ENCODE measurements at places on chromosomes 6 and 20. TPM values are rescaled to one million over a fixed set of nuclear protein-coding genes. Genes with fewer than 3 reads are reported as not detected.

DNA sequence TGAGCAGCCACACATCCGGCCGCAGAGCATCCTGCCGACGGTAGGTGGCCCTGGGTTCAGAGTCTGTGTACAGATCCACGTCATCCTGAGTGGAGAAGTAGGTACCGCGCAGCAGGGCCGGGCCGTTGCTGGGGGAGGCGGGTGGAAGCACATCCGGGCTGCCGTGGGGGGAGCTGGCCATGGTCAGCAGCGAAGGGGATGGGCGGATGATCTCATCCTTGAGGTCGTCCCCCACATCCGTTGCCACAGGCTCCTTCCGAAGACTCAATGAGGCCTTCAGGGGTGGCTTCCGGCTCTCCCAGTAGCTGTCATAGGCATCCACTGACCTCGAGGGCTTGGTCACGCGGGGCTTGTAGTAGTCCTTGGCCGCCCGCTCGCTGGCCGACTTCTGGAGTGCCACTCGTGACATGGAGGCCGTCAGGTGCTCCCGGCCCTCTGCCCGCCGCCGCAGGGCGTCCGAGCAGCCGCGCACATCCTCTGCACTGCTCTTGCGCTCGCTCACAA, 9.2 kb downstream of the SPATA2 start:
- no peak for ATAC-seq

DNA sequence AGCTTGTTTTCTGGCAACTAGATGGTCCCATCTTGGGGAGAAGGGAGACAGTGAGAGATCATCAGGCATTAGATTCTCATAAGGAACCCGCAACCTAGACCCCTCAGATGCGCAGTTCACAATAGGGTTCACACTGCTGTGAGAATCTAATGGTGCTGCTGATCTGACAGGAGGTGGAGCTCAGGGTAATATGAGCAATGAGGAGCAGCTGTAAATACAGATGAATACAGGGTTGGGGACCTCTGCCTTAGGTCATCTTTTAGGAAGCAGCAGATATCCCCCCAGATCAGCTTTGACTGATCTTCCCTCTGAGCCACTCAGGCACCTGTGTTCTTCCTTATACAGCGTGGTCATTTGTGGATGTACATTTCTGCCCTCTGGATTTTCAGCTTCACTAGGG, 63.4 kb downstream of the SMOC2 start:
- no peak for ATAC-seq

DNA sequence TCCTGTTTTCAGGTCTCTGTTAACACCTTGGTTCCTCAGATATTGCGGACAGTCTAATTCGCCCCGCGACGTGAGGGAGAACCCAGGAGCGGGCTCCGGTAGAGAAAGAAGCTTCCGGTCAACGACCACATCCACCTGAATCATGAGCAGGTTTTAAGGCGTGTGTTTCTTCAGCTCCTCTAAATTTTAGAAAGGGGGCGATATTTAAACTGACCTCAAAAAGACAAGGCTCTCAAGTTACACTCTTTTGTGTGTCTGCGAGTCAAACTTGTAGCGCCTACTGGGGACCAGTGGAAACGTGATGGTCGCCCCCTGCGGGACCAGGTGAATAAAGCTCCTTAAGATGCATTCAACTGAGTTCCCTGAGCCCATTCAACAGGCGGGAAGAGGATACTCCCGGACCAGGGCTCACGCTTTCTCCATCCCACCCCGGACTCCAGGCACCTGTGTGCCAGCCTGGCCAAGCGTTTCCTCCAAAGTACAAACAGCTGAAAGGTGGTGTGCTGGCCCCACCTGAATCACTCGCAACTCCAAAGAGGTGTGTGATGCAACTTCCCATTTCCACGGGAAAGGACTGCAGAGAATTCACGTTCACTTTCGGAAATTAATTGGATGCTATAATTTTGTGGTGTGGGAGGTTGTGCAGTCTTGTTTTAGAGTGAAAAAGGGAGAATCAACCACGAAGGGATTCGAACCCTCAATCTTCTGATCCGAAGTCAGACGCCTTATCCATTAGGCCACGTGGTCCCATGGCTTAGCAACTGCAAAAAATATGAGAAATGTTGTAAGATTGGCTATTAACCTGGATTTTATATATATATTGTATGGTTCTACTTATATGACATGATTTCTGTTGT, 17.0 kb downstream of the GPX5 start:
- ATAC-seq: no peak

DNA sequence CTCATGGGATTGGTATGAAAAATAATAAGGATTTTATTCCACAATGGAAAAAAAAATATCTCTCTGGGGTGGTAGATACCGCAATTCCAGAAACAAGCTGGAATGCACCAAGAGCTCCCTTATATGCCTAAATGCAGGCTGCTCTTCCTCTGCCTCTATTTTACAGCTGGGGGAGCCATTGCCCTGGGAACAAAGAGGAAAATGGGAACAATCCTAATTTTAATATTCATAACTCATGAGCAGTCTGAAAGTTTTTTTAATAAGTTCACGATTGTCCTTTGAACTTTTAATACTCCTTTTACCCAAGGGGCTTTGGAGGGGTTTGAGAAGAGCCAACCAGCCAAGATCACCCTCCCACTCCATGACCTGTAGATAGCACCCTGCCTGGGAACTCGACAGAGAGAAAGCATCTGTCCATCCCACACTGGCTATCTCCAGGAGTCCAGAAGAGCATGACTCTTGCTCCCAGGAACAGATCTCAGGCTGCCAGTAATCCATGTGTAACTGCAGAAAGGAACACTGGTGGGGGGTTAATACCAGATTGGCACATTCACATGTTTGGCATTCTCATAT, 74.7 kb downstream of the CD83 start:
- no peak for ATAC-seq

The OR12D3 gene
- total RNA-seq: not detected

The RHAG gene
- total RNA-seq: not detected

The PROKR2 gene
- total RNA-seq: not detected

The PNPLA1 gene
- total RNA-seq: not detected

Measured in gastroesophageal sphincter (tissue), 4 donors.